ENCODE measurements at places on chromosomes 11 and 22. TPM values are rescaled to one million over a fixed set of nuclear protein-coding genes. Genes with fewer than 3 reads are reported as not detected.

Gene NLRP6
- not detected for total RNA-seq

Gene LRP4
- total RNA-seq = 4.9 TPM

Gene OR52E8
- total RNA-seq = not detected

Gene OR2AT4
- total RNA-seq = not detected

Gene POLR2L
- 141 TPM for total RNA-seq

Gene MB
- not detected for total RNA-seq

Gene TLCD5
- total RNA-seq = 8.4 TPM

Gene OR51E2
- 2.0 TPM for total RNA-seq

Gene DLG2
- 0.43 TPM for total RNA-seq

Gene ACTN3
- not detected for total RNA-seq

Gene CD3G
- not detected for total RNA-seq

Gene MIAT
- 0.53 TPM for total RNA-seq
